Astrocyte (in vitro differentiated cells and primary cell): ENCODE measurements at places on chromosomes 7 and 10.

- DNase-seq: no peak
Measured at GRCh38 chr10:126905776-126906703, 812 bp downstream of the DOCK1 start.

GRCh38 chr10:62475551-62475950, 101.4 kb downstream of the ZNF365 start:
- DNase-seq: no peak

- peak; percentile 78 for DNase-seq
Measured at GRCh38 chr7:3300651-3301448, at the start of gene SDK1. TSS of gene SDK1 (plus strand) at chr7:3301252. CDS start at chr7:3301587, 335 bp downstream.

DNA sequence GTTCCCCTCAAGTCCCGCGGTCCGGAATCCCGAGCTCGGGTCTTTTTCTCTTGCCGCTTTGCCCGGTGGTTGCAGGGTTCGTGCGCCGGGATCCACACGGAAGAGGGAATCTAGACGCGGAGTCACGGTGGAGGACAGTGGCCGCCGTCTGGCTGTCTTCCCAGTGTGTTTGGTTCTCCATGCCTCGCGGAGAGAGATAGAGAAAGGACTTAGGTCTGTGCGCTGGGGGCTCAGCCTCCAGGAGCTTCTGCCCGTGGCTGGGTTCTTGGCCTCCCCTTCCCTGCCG, 1.6 kb downstream of the FFAR4 start:
- no peak for DNase-seq

- DNase-seq: peak; percentile 28
Measured at GRCh38 chr10:16777473-16778370, 39.5 kb downstream of the RSU1 start.

DNA sequence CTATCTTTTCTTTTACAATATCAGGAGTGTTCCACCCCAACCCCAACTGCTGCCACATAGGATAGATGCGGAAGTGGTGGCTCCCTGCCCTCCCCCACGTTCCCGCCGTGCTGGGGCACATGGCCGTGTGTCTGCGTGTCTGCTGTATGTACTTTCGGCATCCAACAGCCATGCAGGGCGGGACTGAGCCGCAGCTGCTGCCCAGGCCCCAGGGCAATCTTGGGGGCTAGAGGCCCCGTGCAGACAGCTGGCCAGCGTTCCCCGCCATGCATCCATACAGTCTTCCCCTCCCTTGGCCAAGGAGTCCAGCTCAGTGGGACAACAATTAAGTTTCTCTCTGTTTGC, 162.7 kb downstream of the DGKB start:
- no peak for DNase-seq

DNA sequence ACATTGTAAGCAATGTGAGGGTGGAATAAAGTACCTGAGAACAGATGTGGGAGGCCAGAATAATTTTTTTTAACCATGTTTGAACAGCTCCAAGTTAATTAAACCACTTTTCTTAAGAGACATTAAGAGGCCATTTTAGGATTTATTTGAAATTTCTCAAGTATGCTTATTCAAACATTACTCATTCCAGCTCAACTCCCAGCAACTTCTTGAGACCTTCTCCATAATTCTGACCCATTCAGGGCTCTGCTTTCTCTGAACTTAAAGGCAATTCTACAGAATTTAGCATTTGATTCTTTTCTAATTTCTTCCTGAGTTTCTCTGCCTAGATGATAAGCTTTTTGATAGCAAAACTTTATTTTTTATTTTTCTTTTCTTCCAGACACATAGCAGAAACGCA, 314.5 kb downstream of the CAMK1D start:
- DNase-seq: no peak

- DNase-seq: no peak
Measured at GRCh38 chr10:78712147-78712546, 356.6 kb upstream of the ZMIZ1 start.

DNA sequence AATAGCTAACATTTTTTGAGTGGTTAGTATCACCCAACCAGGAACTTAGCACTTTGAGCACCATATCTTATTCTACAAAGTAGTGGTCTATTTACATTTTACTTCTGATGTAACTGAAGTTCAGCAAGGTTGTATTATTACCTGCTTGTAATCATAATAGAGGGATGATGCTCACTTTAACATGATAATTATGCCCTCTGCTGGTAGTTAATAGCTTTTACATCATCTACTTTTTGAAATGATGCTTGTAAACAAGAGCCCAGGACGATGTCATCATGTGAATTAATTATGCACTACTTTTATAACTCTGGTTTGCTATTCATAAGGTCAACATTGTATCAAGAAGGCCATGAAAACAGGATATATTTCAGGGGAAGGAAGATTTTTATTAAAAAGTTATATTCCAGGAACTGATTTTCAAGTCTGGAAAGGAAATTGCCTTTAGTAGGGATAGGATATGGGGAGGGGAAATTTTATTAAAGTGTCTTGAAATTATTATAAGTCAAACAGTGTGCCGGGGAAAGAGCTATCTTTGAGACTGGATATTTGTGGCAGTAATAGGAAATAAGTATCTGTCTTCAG, 80.3 kb upstream of the SCIN start:
- DNase-seq: peak; percentile 23

DNA sequence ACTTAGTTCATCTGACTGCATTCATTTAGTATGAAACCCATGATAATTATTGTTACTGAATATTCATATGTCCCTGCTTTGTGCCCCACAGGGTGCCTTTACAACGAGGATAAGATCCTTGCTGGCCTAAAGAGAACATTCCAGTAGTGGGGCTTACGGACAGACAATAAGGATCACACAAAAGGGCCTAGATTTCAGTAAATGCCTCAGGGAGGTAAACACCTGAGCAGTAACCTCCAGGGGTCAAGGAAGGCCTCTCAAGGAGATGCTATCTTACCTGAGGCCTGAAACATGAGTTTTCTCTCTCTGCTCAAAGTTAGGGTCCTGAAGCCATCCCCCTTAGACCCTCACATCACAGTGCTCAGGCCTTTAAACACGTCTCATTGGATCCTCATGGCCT, 228.7 kb downstream of the TCF7L2 start:
- no peak for DNase-seq

DNA sequence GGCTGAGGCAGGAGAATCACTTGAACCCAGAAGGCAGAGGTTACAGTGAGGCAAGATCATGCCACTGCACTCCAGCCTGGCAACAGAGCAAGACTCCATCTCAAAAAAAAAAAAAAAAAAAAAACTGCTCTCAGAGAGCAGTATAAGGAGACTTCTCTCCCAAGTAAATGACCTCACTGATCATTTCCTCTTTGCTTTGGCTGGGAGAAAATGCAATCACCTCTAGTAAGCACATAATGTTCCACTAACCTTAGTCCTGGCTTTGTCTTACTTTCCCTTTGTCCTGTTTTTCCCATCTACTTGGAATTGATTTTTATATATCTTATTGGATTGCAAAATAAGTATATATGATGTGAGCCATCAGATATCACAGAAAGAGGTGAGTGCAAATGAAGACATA, 2.5 kb downstream of the SLC25A13 start:
- DNase-seq: no peak

- no peak for DNase-seq
Measured at GRCh38 chr7:91343996-91344629, 79.9 kb downstream of the FZD1 start.

GRCh38 chr7:105185290-105186010, 171.4 kb downstream of the KMT2E start:
- peak; percentile 10 for DNase-seq

- no peak for DNase-seq
Measured at GRCh38 chr10:102393411-102394078, 2.0 kb upstream of the NFKB2 start.

DNA sequence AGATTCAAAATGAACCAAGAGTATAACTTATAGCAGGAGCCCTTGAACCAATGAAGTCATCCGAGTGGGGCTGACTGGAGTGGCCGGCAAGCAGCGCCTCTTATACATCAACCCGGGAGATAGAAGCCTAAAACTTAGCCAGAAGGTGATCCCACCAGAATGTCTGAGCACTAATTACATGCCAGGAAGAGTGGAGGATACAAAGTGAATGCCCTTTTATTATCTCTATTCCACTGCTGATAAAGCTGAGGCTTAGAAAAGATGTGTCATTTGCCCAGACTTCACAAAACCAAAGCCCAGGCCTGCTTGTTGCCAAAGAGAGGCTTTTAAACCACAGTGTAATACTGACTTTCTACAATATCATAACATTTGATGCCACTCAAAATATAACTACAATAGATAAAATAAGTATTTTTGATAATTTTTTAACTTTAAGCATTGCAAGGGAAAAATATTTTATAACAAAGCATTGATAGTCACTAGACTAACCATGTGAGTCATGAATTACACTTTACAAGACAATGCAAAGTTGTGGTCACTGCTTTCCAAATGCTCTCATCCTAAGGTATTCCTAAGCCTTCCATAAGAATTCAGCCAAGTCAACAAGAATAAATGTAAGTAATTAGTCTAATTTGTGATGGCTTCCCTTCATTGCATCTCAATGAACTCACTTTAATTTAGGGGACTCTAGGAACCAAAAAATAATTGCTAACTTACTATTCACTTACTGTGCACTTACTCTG, 58.6 kb upstream of the ARID5B start:
- DNase-seq: peak; percentile 94

- no peak for DNase-seq
Measured at GRCh38 chr7:53984776-53985175, 557.4 kb upstream of the VSTM2A start.

- no peak for DNase-seq
Measured at GRCh38 chr7:148637094-148637493, 46.5 kb downstream of the C7orf33 start.

- DNase-seq: no peak
Measured at GRCh38 chr7:134520130-134520529, 7.2 kb upstream of the AKR1B10 start.

DNA sequence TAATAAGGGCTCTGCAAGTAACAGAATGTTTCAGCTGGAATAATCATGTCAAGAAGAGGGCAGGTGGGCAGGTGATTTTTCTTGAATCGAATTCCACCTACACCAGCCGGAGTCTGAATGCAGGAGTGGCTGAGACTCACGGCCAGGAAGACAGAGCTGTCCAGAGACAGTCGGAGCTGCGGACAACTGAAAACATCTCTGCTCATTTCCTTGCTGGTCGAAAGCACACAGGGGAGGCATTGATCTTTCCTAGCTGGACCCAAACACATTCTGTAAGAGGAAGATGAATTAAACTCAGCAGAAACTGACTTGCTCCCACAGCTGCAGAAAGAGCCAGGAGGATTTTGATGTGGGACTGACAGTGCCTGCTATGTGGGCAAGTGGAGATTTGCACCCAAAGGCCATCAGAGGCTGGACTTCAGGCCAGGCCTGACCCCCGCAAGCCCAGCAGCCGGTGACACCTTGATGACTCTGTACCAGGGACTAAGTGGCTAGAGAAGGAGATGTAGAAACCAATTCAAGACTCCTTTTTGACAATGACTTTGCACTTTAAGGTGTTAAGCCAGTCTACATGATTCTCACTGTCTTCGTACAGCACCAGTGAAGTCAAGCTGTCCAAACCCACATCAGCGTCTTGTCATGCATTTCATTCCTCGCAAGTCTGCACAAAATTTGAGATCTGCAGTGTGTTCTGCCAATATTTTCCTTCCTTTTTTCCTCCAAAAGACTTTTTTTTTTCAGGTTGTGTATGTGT, 169.4 kb downstream of the TEX36 start:
- DNase-seq: no peak

DNA sequence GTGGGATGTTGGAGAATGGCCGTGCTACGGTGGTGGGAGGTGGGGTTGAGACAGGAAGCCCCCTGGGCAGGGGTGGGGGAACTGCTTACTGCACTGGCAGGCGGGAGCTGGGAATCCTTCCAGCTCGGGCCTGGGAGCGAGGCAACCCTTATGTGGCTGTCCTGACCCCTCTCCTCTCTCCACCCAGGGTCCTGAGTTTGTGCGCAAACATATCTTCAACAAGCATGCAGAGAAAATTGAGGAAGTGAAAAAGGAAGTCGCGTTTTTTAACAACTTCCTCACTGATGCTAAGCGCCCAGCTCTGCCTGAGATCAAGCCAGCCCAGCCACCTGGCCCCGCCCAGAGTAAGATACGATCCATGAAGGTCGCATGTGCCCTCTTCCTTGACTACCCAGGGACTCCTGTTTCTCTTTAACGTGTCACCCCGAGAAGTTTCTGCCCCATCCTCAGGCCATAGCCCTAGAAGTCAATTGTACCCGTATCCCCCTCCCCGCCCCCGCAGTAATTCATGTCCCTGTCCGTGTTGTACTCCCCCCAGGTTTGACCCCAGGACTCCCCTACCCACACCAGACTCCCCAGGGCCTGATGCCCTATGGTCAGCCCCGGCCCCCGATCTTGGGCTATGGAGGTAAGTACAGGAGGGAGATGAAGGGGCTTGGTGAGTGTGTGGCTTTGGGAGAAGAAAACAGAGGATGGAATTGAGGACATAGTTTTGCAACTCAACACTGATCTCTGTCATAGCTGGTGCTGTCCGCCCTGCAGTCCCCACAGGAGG, 1.8 kb downstream of the UFSP1 start:
- no peak for DNase-seq

DNA sequence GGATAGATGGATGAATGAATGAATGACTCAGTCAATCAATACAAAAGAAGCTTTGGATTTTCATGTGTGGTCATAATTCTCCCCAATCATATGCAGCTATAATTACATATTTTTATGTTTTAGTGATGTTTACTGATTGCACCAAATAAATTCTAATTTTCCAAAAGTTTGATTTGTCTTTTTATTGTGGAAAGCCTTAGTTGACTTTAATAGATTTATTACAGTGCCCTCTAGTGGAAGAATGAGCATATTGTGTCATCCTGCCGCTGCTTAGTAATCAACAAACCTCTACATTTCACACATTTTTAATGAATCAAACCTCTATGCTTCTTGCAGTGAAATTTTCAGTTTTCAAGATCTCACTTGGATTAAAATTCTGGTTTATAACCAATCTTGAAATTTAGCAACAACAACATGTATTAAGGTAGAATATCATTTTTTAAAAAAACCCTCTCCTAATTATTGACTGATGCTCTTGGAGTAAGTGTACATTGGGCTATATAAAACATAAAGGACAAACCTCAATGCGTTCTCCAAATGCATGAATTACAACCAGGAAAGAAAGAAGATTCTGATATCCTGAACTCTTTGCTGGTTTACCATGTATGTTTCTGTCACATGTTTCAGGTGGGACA, 55.6 kb upstream of the PNLIP start:
- DNase-seq: no peak

DNA sequence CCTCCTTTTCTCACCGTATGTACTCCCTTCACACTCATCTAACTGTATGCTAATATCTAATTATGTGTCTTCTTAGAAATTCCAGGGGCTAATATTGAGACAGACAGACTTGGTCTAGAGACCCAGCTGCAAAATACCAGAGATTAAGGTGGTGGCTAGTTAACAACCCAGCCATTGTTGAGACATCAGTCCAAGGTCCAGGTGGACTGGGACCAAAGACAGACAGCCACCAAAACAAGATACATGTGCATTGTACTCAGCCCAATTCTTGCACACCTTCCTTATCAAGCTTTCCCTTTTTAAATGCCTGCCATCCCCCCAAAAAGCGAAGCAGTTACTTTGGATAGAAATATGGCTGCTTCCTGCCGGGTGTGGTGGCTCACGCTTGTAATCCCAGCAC, 43.3 kb upstream of the LRRN3 start:
- DNase-seq: no peak
